CD4-positive, alpha-beta T cell treated with Interleukin-17A for 4 hours (primary cell): ENCODE measurements at places on chromosomes 6 and 20.

DNA sequence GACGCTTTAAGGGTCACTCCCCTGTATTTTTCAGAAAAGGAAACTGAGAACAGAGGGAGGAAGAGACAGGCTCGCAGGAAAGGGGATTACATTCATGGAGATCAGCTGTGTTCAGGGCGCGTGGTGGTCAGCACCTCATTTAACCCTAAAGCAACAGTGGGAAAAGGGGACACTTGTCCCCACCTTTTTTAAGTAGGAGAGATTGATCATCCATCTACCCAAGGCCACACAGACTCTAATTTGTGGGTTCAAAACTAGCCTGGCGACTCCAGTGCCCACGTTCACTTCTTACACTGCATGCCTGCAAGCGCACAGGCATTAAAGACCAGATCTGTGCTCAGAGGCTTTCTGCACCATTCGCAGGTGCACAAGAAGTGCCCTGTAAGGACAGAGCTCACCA is 167.9 kb upstream of the SNX9 start:
- no peak for DNase-seq

- peak; percentile 11 for DNase-seq
These were observed 193.8 kb upstream of the SNX9 start for GRCh38 chr6:157629220-157629619.

DNA sequence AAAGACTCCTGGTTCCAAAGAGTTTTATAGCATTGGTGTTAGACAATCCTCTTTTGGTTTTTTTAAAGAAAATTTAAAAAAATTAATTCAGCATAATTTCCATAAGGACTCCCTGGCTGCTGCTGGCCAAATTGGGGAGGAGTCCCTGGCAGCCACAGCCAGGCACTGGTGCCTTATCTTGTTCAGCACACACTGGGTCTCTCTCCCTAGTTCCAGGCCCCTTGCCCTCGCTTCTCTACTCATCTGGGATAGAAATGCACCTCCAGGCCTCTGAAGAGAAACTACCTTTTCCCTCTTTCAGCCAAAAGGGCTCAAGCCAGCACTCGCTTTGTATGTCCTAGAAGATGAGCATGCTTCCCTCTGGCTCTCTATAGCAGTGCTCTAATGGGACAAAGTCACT is 13.4 kb upstream of the MAPK13 start:
- no peak for DNase-seq

DNA sequence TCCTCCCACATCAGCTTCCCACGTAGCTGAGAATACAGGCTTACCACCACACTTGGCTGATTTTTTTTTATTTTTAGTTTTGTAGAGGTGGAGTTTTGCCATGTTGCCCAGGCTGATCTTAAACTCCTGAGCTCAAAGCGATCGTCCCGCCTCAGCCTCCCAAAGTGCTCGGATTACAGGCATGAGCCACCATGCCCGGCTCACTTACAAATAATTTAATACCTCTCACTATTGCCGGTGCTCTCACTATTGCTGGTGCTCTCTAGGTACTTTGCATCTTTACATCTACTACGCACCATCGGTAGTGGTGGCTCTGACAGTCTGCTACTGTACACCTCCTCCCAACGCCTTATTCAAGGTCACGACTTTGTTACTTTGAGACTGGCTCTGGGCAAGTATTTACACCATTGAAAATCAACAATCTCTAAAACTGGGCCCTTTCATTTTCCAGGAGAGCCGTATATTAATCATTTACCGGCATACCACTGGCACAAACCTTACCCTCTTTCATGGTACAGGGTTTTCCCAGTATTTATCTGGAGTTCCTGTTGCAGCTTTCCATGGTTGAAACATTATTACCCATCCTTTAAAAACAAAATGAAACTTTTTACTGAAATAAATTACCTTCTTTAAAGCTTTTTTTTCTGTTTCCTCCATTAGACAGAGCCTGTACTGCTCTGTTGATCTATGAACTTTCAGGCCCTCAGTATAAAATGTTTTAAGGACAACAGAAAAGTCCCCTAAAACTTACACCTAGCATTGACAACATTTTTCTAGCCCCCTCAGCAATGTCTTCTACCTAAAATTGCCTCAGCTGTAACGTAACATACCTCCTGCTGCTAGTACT is 259.6 kb upstream of the PLCB4 start:
- no peak for DNase-seq

DNA sequence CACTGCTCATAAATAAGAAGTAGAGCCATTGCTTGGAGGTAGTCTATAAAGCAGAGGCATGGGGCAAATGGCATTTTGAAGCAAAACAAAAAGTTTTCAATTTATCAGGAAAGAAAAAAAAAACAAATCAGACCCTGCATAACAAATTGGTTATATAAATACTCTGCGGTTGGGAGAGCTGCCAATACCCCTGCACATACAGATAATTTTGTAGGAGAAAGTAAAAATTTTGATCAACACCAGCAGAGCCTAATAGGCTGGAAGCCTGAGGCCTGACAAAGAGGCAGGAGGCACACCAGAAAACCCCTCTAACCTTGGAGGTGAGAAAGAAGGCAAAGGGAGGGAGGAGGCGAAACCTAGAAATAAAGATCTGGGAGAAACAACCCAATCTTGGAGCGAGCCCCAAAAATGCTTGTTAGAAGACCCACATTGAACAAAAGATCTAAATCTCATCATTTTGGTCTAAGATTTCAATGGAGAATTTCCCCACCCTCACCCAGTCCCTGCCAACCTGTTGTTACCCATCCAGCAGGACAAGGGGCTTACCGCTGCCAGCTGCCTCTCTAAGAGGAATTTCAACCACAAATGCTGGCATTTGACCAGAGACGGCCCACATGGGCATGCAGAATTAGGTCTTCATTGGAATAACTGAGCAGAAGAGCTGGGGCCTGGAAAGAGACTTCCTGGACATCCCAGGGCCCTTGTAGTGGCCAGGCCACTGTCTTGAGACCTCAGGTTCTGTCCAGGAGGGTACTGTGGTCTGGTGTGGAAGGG is 28.4 kb downstream of the FOXA2 start:
- no peak for DNase-seq

GRCh38 chr6:28597217-28597835 is 71.6 kb downstream of the GPX5 start:
- DNase-seq, result peak; percentile 27
